ENCODE measurements at places on chromosomes 1 and 21. TPM values are rescaled to one million over a fixed set of nuclear protein-coding genes. Genes with fewer than 3 reads are reported as not detected.

The STIL gene
- total RNA-seq, result 4.7 TPM

- H3K4me3 ChIP-seq, result no peak overlapping the region
- peaks cover 30% of the 10 kb centered on the region for H3K36me3 ChIP-seq
- H3K27me3 ChIP-seq, result no peaks in the 10 kb centered on the region
- H3K4me1 ChIP-seq, result no peaks in the 10 kb centered on the region
Measured at GRCh38 chr1:27994060-27994459, 34.3 kb downstream of the XKR8 start.

GRCh38 chr1:63087966-63088365 is 234.4 kb upstream of the FOXD3 start:
- DNase-seq, result no peak
- H3K4me3 ChIP-seq, result no peak overlapping the region
- H3K27ac ChIP-seq, result no peak overlapping the region
- H3K36me3 ChIP-seq, result no peaks in the 10 kb centered on the region
- H3K27me3 ChIP-seq, result peaks cover 62% of the 10 kb centered on the region
- H3K4me1 ChIP-seq, result no peaks in the 10 kb centered on the region

The ZNF648 gene
- not detected for total RNA-seq

The A3GALT2 gene
- total RNA-seq, result 0.35 TPM

- peaks cover 6% of the 10 kb centered on the region for H3K4me1 ChIP-seq
- H3K27ac ChIP-seq, result no peak overlapping the region
- no peaks in the 10 kb centered on the region for H3K36me3 ChIP-seq
- peaks cover 24% of the 10 kb centered on the region for H3K27me3 ChIP-seq
- no peak overlapping the region for H3K4me3 ChIP-seq
Measured at GRCh38 chr1:12073796-12074195, 10.7 kb downstream of the TNFRSF8 start.

DNA sequence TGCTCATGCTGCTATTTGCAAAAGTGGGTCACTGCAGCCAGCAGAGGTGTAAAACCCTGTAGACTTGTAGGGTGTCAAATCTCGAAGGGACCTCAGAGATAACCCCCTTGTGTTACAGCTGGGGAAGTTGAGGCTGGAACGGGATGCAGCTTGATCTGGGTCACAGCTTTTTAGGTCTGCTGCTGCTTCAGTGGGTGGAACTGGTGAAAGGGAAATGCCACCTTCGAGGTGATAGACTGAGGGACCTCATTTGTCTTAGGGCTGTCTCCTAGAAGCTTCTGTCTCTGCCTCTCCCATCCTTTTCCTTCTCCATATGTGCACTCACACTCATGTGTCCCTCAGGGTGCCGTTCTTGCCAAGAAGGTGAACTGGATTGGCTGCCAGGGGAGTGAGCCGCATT is 35.4 kb downstream of the QSOX1 start:
- no peaks in the 10 kb centered on the region for H3K27me3 ChIP-seq
- peaks cover 24% of the 10 kb centered on the region for H3K36me3 ChIP-seq
- H3K27ac ChIP-seq, result no peak overlapping the region
- H3K4me3 ChIP-seq, result no peak overlapping the region

GRCh38 chr1:218752126-218752525 is 407.0 kb downstream of the TGFB2 start:
- H3K27ac ChIP-seq, result no peak overlapping the region
- H3K36me3 ChIP-seq, result peaks cover 5% of the 10 kb centered on the region
- H3K4me1 ChIP-seq, result peaks cover under 1% of the 10 kb centered on the region
- H3K4me3 ChIP-seq, result no peak overlapping the region

DNA sequence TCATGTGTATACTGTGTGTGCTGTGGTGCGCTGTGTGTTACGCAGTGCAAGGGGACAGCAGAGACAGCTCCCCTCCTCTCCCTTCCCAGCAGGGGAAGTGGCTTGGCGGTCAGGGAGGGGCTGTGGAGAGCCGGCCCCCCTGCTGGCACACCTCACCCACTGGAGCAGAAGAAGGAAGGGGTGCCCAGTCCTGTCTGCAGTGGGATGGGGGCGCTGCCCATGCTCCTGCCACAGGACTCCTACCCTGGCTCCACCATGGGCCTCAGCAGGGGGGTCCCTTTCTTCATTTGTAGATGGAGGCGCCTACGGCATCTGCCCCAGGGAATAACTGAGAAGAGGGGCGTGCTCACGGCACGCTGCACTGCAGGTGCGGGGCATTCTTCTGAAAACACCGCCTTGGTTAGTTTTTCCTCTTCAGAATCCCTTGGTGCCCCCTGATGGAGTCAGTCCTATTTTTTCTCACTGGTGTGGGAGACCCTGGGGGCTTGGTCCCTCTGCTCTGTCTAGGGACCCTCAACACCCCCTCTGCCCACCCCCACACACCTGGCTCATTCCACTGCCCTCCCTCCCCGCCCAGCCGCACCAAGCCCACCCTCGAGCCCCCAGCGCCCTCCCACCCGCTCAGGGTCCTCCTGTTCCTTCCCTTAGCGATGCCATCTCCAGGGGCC is 13.8 kb upstream of the LDLRAP1 start:
- no peak overlapping the region for H3K4me3 ChIP-seq
- DNase-seq, result no peak

The RIPK4 gene
- 2.4 TPM for total RNA-seq

DNA sequence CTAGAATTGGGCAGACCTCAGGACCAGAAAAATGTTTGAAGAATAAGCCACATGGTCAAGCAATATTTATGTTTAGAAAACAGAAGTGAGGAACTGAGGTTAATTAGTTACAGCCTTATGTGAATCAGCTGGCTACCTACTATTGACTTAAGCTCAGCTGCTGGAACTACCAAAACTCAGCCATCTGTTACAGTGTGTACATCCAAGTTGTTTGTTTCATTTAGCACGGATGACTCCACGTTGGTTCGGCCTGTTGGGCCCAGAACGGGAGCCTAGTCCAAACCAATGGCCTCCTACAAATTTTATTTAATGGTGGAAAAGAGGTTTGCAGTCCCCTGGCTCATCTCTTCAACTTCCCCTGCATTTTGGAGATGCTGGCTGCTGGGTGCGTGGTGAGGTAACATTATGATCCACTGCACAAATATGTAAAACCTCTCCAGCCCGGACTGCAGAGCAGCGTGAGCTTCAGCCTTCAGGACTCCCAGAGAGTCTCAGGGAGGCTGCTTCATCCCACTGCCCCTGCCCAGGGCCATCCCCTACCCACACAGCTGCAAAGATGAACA is 143.4 kb downstream of the ZZZ3 start:
- no peak overlapping the region for H3K4me3 ChIP-seq
- H3K36me3 ChIP-seq, result peaks cover 3% of the 10 kb centered on the region
- H3K27me3 ChIP-seq, result no peaks in the 10 kb centered on the region

The KCNN3 gene
- 0.16 TPM for total RNA-seq

The GSTM1 gene
- 6.4 TPM for total RNA-seq

DNA sequence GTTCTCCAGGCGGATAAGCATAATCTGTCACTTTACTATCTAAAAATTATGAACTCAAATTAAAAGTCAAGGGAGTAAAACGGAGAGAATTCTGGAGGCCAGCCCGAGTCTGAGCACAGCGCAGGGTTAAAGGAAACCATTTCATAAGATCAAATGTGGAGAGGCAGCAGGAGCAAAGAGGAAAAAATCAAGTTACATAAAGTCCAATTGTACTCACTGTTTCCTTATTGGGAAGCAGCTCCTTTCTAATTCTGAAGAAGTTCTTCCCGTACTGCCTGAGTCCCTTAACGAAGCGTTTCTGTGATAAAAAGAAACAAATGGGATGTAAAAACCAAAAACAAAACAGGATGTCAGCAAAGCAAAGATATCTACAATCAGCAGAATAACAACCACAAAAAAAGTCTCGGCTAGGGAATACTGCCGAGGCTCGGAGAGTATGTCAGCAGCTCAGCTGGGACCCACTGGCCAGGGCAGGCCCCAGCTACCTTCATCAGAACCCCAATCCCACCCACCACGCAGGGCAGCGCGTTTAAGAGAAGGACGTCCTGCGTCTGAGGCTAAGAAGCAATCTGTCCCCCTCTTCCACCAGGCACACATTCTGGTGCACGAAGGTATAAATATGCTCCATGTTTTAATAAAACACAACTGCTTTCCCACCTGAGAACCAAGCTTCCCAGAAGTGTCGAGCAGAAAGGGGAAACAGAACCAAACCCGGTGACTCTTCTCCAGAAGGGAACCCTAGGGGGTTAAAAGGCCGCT is 104.8 kb downstream of the SLC45A1 start:
- H3K27me3 ChIP-seq, result no peaks in the 10 kb centered on the region
- no peak overlapping the region for H3K27ac ChIP-seq
- no peak for DNase-seq
- H3K36me3 ChIP-seq, result peaks cover 7% of the 10 kb centered on the region
- H3K4me1 ChIP-seq, result peaks cover 15% of the 10 kb centered on the region
- H3K4me3 ChIP-seq, result no peak overlapping the region

DNA sequence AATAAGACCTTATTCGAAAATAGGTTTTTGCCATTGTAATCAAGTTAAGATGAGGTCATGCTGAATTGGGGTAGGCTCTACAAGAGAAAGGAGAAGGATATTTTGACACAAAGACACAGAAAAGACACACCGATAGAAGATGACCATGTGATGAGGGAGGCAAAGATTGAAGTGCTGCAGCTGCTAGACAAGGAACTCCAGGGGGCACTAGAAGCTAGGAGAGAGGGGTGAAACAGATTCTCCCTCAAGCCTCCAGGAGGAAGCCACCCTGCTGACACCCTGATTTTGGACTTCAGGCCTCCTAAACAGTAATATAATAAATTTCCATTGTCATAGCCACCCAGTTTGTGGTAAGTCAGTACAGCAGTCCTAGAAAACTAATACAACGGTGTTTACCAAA is 506.8 kb upstream of the CAMK1G start:
- H3K27ac ChIP-seq, result no peak overlapping the region
- no peaks in the 10 kb centered on the region for H3K36me3 ChIP-seq
- no peak overlapping the region for H3K4me3 ChIP-seq
- DNase-seq, result no peak

- no peak for DNase-seq
- no peaks in the 10 kb centered on the region for H3K27me3 ChIP-seq
- H3K36me3 ChIP-seq, result peaks cover 37% of the 10 kb centered on the region
- H3K27ac ChIP-seq, result no peak overlapping the region
- H3K4me1 ChIP-seq, result no peaks in the 10 kb centered on the region
Measured at GRCh38 chr1:15066191-15066590, 87.4 kb upstream of the TMEM51 start.

The CCDC17 gene
- total RNA-seq, result 2.4 TPM

The CELA2B gene
- total RNA-seq, result not detected

- no peaks in the 10 kb centered on the region for H3K36me3 ChIP-seq
- H3K27me3 ChIP-seq, result peaks cover 18% of the 10 kb centered on the region
- H3K4me1 ChIP-seq, result peaks cover 10% of the 10 kb centered on the region
- peak overlapping the region; percentile 72 for H3K4me3 ChIP-seq
- DNase-seq, result peak; percentile 69
- H3K27ac ChIP-seq, result peak overlapping the region; percentile 28
Measured at GRCh38 chr1:160399544-160400222, 681 bp upstream of the VANGL2 start.

DNA sequence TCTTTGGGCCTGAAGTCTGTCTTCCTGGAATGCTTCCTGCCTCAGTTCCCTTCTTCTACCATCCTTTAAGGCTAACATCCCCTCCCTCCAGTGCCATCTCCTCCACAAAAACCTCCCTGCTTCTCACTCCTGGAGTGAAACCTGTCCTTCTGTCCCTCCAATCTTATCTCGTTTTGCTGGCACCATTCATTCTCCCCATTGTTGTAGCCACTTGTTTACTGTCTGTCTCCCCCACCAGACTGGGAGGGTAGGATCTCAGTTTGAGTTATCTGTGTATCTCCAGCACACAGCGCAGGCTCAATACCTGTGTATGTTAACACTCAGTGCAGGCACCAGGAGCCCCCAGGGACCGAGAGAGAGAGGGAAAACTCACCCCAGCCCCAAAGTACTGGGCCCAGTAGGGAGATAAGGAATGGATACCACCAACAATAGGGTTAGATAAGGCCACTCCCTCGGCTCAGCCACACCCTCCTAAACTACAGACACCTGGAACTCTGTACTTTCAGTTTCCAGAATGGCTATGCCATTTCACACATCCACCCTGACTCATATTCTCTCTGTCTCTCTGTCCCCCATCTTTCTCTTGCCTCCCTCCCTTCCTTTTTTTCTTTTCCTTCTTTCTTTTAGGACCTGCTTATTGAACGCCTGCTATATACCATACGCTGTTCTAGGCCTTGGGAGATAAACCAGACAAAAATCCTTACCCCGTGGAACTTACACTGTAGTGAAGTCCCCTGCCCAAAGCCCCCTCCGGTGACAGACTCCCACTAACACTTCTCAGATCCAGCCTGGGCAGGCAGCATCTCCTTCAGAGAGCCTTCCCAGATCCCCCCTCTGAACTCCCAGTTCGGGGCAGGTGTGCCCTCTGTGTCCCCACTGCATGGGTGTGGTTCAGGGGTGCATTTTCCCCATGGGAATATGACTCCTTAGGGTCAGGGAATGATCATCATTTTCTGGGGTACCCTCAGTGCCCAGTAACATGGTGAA is 3.3 kb upstream of the SSBP3 start:
- H3K4me3 ChIP-seq, result no peak overlapping the region
- peaks cover 5% of the 10 kb centered on the region for H3K27me3 ChIP-seq
- peaks cover 30% of the 10 kb centered on the region for H3K4me1 ChIP-seq
- no peaks in the 10 kb centered on the region for H3K36me3 ChIP-seq

The TNN gene
- total RNA-seq, result 0.08 TPM

GRCh38 chr1:186722711-186723309 is 42.6 kb upstream of the PTGS2 start:
- H3K4me1 ChIP-seq, result no peaks in the 10 kb centered on the region
- no peaks in the 10 kb centered on the region for H3K27me3 ChIP-seq
- no peak overlapping the region for H3K4me3 ChIP-seq
- H3K27ac ChIP-seq, result no peak overlapping the region
- peaks cover 4% of the 10 kb centered on the region for H3K36me3 ChIP-seq

The FCRL4 gene
- not detected for total RNA-seq

The OR2G6 gene
- total RNA-seq, result not detected

DNA sequence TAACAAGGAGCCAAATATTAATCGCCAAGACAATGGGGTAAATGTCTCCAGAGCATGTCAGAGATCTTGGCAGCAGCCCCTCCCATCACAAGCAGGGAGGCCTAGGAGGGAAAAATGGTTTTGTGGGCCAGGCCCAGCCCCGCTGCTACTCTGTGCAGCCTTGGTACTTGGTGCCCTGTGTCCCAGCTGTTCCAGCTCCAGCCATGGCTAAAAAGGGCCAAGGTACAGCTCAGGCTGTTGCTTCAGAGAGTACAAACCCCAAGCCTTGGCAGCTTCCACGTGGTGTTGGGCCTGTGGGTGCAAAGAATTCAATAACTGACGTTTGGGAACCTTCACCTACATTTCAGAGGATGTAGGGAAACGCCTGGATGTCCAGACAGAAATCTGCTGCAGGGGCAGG is 10.4 kb downstream of the UBE2G2 start:
- no peak overlapping the region for H3K27ac ChIP-seq
- peaks cover 11% of the 10 kb centered on the region for H3K36me3 ChIP-seq
- H3K4me3 ChIP-seq, result no peak overlapping the region
- H3K27me3 ChIP-seq, result no peaks in the 10 kb centered on the region
- H3K4me1 ChIP-seq, result peaks cover 12% of the 10 kb centered on the region

DNA sequence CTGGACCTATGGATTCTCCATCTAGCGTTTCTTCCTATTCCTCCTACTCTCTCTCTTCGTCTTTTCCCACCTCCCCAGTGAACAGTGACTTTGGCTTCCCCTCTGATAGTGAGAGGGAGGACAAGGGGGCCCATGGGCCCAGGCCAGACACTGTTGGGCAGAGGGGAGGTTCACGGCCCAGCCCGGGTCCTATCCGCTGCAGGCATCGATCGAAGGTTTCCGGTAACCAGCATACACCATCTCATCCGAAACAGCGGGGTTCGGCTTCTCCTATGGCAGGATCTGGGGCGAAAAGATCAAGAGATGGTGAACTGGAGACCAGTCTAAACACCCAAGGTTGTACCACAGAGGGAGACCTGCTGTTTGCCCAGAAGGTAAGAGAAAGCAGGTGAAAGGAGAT is 906 bp downstream of the CIART start:
- H3K36me3 ChIP-seq, result peaks cover 29% of the 10 kb centered on the region
- H3K4me1 ChIP-seq, result peaks cover 19% of the 10 kb centered on the region
- peaks cover 4% of the 10 kb centered on the region for H3K27me3 ChIP-seq
- peak overlapping the region; percentile 28 for H3K27ac ChIP-seq
- peak overlapping the region; percentile 53 for H3K4me3 ChIP-seq
- DNase-seq, result no peak

All from osteocyte (in vitro differentiated cells).